ENCODE measurements at places on chromosomes 4 and X.

GRCh38 chr4:80154545-80154933 lies 42.8 kb upstream of the PRDM8 start:
- no peak for DNase-seq

DNA sequence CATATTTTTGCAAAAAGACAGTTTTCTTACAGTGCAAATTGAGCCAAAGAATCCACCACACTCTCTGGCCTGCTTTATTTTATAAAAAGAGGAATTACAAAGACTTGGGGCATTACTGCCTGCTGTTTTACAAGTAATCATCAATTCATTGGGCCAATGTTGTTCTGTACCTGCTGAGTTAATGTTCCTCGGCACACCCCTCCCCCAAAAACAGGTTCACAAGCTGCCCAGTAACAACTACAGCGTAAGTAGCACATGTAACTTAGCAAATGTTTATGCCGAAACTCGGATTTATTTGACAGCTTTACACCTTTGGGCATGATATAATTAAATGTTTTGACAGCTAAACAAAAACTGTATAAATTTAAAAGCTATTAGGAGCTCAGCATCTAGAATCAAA lies 214.6 kb upstream of the MAB21L2 start:
- DNase-seq: no peak

- DNase-seq: no peak
Measured at GRCh38 chr4:87081826-87082225, 138.6 kb downstream of the KLHL8 start.

DNA sequence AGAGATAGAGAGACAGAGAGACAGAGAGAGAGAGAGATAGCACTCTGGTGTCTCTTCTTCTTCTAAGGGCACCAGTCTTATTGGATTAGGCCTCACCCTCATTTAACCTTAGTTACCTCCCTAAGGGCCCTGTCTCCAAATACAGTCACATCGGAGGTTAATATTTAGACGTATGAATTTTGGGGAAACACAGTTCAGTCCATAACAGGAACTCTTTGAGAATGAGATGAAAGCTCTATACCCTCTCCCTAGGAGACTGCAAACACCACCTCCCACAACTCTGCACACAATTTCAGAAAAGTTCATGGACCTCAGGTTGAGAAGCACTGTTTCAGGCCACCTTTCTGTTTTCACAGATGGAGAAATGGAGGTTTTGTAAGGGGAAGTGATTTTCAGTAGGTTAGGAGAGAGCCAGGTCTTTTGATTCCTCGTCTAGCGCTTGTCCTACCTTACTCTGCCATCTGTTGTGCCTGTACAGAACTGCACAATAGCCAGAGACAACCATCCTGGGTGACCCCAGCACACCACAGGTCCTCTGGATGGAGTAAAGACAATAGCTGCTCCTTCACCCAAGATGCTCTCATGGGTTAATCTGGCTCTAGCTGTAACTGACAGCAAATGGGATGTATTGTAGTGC lies 16.9 kb upstream of the LOC101059915 start:
- DNase-seq: no peak

DNA sequence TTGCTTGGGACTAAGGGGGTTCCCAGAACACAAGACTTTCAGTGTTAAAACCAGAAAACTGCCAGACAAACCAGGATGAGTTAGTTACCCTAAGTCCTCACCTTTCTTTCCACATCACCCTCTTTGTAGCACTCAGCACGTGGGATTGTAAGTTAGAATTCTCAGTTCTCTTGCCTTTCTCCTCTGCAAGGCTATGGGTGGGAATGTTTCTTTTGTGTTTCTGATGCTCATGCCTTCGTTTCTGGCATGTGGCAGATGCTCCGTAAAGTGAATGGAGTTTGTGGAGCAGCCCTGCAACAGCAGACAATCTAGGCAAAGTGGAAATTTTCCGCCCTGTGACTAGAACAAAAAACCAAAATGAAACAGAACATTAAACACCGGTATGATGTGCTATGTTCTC lies 64.7 kb upstream of the SPP1 start:
- DNase-seq: no peak

- no peak for DNase-seq
Measured at GRCh38 chr4:141447761-141448160, 188.6 kb upstream of the IL15 start.

All from HS-27A (cell line).